Spleen (tissue), 13 donors: ENCODE measurements at places on chromosomes 16 and 17. TPM values are rescaled to one million over a fixed set of nuclear protein-coding genes. Genes with fewer than 3 reads are reported as not detected.

The SRSF2 gene
- 202 TPM for total RNA-seq

GRCh38 chr17:57319806-57320205 lies 63.5 kb downstream of the MSI2 start:
- no peak overlapping the region for H3K27ac ChIP-seq
- H3K27me3 ChIP-seq, result no peaks in the 10 kb centered on the region
- no peak for DNase-seq
- H3K4me1 ChIP-seq, result no peaks in the 10 kb centered on the region
- no peak overlapping the region for H3K4me3 ChIP-seq
- no peaks in the 10 kb centered on the region for H3K36me3 ChIP-seq

- H3K4me1 ChIP-seq, result no peaks in the 10 kb centered on the region
- H3K27me3 ChIP-seq, result no peaks in the 10 kb centered on the region
- DNase-seq, result no peak
- no peak overlapping the region for H3K4me3 ChIP-seq
- H3K27ac ChIP-seq, result no peak overlapping the region
- no peaks in the 10 kb centered on the region for H3K36me3 ChIP-seq
Observed at GRCh38 chr16:77843405-77843804, 55.0 kb downstream of the VAT1L start.

- no peaks in the 10 kb centered on the region for H3K36me3 ChIP-seq
- peak overlapping the region; percentile 76 for H3K27ac ChIP-seq
- no peak for DNase-seq
- H3K4me3 ChIP-seq, result peak overlapping the region; percentile 89
- H3K4me1 ChIP-seq, result peaks cover 41% of the 10 kb centered on the region
Observed at GRCh38 chr17:17304521-17304985, 1.4 kb downstream of the NT5M start.

DNA sequence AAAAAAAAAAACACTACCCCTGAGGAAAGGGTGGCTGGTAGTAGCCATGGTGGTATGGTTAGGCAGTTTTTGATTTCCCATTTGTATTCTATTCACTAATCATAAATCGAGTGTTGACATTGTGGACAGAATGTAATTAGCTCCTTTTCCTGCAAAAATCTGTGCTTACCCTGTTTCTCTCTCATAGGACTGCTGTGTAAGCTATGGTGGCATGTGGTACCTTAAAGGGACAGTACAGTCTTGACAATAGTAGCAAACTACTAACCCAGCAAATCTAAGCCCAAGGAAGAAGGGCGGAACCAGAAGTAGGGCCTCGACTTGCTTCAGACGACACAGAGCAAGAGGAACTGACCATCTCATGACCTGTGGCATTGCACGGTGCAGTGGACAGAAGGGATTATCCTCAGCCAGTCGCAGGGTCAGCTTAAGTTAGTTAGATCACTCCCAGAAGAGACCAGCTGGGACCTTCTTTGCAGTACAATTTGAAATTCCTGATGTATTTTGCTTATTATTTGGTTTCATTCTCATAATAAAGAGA lies 36.3 kb downstream of the POLR3E start:
- no peak for DNase-seq
- H3K27ac ChIP-seq, result peak overlapping the region; percentile 5
- H3K27me3 ChIP-seq, result no peaks in the 10 kb centered on the region

The ASPHD1 gene
- total RNA-seq, result not detected

- H3K36me3 ChIP-seq, result no peaks in the 10 kb centered on the region
- DNase-seq, result no peak
- H3K4me3 ChIP-seq, result no peak overlapping the region
- H3K27me3 ChIP-seq, result no peaks in the 10 kb centered on the region
Observed at GRCh38 chr16:17983847-17984639, 352.5 kb downstream of the NPIPA8 start.

GRCh38 chr17:5513628-5514027 lies 27.3 kb downstream of the MIS12 start:
- no peak overlapping the region for H3K27ac ChIP-seq
- no peaks in the 10 kb centered on the region for H3K36me3 ChIP-seq
- no peak for DNase-seq
- H3K4me1 ChIP-seq, result no peaks in the 10 kb centered on the region
- H3K4me3 ChIP-seq, result no peak overlapping the region

The NPIPA7 gene
- total RNA-seq, result 7.8 TPM

GRCh38 chr17:17537311-17538099 lies 41.3 kb upstream of the RASD1 start:
- no peak overlapping the region for H3K27ac ChIP-seq
- no peaks in the 10 kb centered on the region for H3K36me3 ChIP-seq
- no peaks in the 10 kb centered on the region for H3K27me3 ChIP-seq

GRCh38 chr16:22670551-22671041 lies 143.4 kb upstream of the HS3ST2 start:
- no peak overlapping the region for H3K4me3 ChIP-seq
- peaks cover 22% of the 10 kb centered on the region for H3K27me3 ChIP-seq
- DNase-seq, result no peak
- no peak overlapping the region for H3K27ac ChIP-seq

- H3K4me3 ChIP-seq, result no peak overlapping the region
- no peaks in the 10 kb centered on the region for H3K36me3 ChIP-seq
- H3K27ac ChIP-seq, result no peak overlapping the region
Observed at GRCh38 chr17:15900871-15901270, 44.1 kb upstream of the ADORA2B start.

- peak overlapping the region; percentile 65 for H3K4me3 ChIP-seq
- no peaks in the 10 kb centered on the region for H3K27me3 ChIP-seq
- H3K27ac ChIP-seq, result peak overlapping the region; percentile 85
- no peak for DNase-seq
- H3K4me1 ChIP-seq, result peaks cover 39% of the 10 kb centered on the region
- H3K36me3 ChIP-seq, result no peaks in the 10 kb centered on the region
Observed at GRCh38 chr16:27550582-27550920, 607 bp downstream of the KATNIP start.

The ZDHHC7 gene
- total RNA-seq, result 47.7 TPM

GRCh38 chr17:67098006-67098405 lies 53.7 kb downstream of the CACNG1 start:
- no peaks in the 10 kb centered on the region for H3K27me3 ChIP-seq
- H3K4me1 ChIP-seq, result peaks cover 10% of the 10 kb centered on the region
- H3K4me3 ChIP-seq, result no peak overlapping the region
- H3K27ac ChIP-seq, result no peak overlapping the region

DNA sequence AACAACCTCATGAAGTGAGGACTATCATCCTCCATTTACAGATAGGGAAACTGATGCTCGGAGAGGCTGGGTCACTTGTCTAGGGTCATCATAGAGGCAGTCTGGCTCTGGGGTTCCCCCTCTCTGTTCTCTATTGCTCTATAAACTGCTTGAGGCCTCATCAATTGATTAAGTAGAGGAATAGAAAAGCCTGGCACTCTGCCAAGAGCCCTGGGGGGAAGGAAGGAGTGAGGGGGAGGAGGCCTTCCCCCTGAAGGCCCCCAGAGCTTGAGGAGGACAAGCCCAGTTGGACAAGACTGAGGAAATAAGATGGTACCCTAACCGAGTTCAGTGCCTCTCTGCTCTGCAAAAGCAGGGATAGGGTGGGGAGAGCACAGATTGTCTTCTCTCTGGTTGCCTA lies 21.0 kb downstream of the SDK2 start:
- H3K4me1 ChIP-seq, result no peaks in the 10 kb centered on the region
- no peak for DNase-seq
- H3K4me3 ChIP-seq, result no peak overlapping the region
- no peaks in the 10 kb centered on the region for H3K27me3 ChIP-seq

DNA sequence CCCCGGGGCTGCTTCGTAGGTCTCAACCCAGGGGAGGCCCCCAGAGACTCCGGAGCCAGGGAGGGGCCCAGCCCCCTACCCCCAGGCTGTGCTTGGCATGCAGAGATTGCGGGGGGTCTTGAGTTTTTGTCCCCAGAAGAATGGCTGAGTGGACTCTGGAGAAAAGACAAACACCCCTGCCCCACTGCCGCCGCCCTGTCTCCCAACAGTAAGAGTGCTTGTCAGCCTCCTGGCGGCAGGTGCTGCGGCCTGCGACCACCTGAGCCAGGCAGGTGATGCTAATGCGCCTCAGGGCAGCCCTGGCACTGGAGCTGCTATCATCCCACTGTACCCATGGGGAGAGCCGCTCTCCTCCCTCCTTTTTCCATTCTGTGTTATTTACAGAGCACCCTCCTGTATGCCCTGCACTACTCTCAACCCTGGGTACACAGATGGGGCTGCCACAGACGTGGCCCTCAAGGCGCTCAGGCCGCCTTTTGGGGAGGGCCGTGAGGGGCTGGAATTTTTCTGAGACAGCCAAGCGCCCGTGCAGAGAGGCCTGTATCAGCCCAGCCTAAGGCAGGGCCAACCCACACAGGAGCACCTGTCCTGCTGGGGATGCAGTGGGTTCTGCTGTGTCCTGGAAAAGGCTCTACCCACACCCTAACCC lies 2.6 kb upstream of the IL17C start:
- H3K4me3 ChIP-seq, result no peak overlapping the region
- peaks cover 19% of the 10 kb centered on the region for H3K36me3 ChIP-seq
- H3K4me1 ChIP-seq, result peaks cover 71% of the 10 kb centered on the region
- H3K27me3 ChIP-seq, result peaks cover 46% of the 10 kb centered on the region

- no peak overlapping the region for H3K27ac ChIP-seq
- no peaks in the 10 kb centered on the region for H3K4me1 ChIP-seq
Observed at GRCh38 chr17:66687570-66688284, 147.2 kb upstream of the CACNG5 start.

DNA sequence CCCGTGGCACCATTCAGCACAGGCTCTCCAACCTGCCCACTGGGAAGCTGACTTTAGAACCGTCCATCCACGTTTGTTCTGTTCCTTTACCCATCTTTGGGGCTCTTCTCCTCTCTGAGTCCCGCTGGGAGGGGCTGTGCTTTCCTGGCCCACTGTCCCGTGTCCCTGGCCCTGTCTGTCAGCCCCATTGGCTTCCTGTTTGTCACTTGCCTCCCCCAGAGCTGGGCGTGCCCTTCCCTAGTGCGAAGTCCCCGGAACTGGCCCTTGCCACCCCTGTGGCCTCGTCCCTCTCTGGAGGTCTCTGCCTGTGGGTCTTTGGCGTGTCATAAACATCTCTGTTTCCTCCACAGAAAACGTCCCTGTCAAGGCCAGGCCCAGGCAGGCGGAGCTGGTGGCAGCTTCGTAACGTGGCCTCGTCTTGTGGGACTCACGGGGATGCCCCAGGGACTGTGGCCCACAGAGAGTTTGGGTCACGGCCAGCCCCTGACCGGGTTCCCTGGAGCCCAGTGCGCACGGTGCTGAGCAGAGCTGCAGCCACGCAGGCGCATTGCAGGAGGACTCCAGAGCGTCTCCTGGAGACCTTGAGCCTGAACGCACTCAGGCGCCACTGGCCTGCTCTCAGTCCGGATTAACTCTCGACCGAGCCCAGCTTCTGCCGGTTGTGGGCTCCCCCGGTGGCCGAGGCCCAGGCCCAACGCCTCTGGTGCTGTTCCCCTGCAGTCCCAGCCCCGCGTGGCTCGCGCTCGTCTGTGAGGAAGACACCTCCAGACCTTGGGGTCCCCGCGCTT lies 7.3 kb downstream of the CHMP6 start:
- peaks cover 5% of the 10 kb centered on the region for H3K36me3 ChIP-seq
- DNase-seq, result peak; percentile 77
- H3K27ac ChIP-seq, result no peak overlapping the region
- no peaks in the 10 kb centered on the region for H3K27me3 ChIP-seq
- peaks cover 9% of the 10 kb centered on the region for H3K4me1 ChIP-seq
- no peak overlapping the region for H3K4me3 ChIP-seq

DNA sequence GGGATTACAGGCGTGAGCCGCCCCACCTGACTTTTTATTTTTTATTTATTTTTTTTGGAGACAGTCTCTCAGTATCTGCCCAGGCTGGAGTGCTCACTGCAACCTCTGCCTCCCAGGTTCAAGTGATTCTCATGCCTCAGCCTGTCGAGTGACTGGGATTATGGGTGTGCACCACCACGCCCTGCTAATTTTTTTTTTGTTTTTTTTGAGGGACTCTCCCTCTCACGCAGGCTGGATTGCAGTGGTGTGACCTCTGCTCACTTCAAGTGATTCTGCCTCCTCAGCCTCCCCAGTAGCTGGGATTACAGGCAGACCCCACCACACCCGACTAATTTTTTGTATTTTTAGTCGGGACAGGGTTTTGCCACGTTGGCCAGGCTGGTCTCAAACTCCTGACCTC lies 7.7 kb downstream of the ZNF207 start:
- H3K27ac ChIP-seq, result no peak overlapping the region
- H3K36me3 ChIP-seq, result peaks cover 2% of the 10 kb centered on the region
- no peak for DNase-seq
- peaks cover 48% of the 10 kb centered on the region for H3K4me1 ChIP-seq

- no peaks in the 10 kb centered on the region for H3K27me3 ChIP-seq
- H3K36me3 ChIP-seq, result no peaks in the 10 kb centered on the region
- DNase-seq, result no peak
Observed at GRCh38 chr16:62711797-62712196, 675.6 kb upstream of the CDH8 start.

DNA sequence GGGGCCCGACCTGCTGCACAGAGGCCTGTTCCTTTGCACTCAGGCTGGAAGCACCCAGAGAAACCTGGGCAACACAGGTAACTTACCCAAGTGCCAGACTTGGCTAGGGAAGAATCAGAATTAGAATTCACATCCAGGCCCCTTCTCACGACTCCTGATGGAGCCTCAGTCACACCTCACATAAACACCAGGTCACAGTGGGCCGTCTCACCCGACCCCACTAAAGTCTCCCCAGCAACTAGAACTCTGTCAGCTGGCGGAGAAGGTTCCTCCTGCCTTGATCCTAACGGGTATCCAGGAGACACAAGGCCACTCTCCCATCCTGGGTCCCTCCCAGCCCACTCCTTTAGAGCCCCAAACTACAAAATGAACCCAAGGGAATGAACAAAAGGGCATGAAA lies 6.4 kb downstream of the TK2 start:
- H3K36me3 ChIP-seq, result no peaks in the 10 kb centered on the region
- peak overlapping the region; percentile 24 for H3K27ac ChIP-seq
- DNase-seq, result no peak
- peaks cover 63% of the 10 kb centered on the region for H3K4me1 ChIP-seq
- no peak overlapping the region for H3K4me3 ChIP-seq

The BRICD5 gene
- total RNA-seq, result 8.6 TPM

The CD7 gene
- 56.7 TPM for total RNA-seq

The MLKL gene
- 48.6 TPM for total RNA-seq

DNA sequence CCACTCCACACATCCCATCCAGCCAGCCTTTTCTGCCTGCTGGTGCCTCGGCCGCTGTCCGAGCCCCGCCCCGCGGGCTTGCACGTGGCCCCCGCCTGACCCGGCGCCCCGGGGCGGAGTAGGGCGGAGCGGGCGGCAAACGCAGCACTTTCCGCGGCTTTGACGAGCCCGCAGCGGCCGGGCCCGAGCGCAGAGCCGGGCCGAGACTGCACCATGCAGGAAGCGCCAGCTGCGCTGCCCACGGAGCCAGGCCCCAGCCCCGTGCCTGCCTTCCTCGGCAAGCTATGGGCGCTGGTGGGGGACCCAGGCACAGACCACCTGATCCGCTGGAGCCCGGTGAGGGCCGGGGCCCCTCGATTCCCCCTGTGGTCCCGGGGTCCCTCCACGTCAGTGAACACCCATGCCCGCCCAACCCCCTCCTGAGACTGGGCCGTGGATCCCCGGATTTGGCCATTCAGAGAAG lies at the start of gene HSF4:
HSF4 (plus strand) TSS at position 147 of the 463 bp plus-strand sequence; CDS start at position 214, 67 bp downstream.
- H3K36me3 ChIP-seq, result no peaks in the 10 kb centered on the region
- H3K27ac ChIP-seq, result no peak within 1 kb of the TSS
- peaks cover 66% of the 10 kb centered on the region for H3K4me1 ChIP-seq
- H3K27me3 ChIP-seq, result peaks cover 66% of the 10 kb centered on the region

The GRAP gene
- total RNA-seq, result 43.8 TPM
